ENCODE measurements at places on chromosomes 5 and 9.

- no peak for DNase-seq
These were observed 14.1 kb upstream of the LCP2 start for GRCh38 chr5:170311511-170312300.

DNA sequence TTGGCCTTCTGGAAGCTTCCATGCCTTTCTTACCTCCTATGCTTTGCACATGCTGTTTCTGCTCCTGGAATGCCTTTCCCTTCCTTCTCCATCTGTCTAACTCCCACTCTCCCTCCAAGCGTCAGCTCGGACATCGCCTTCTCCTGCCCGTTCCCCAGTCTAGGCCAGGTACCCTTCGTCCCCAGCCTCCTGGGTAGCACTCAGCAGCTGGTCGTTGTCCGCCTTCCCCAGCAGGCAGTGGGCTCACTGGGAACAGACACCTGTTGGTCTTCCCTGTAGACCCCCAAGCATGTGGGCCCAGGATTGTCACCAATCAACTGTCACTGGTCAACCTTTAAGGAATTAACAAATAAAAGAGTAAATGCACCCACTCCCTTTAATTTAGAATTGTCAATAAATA is 202.2 kb downstream of the RGS3 start:
- no peak for DNase-seq

GRCh38 chr5:138790684-138791083 is 37.5 kb downstream of the CTNNA1 start:
- DNase-seq = peak; percentile 48

- DNase-seq = no peak
These were observed 279.3 kb upstream of the DAP start for GRCh38 chr5:11040345-11040744.

GRCh38 chr5:77912721-77913120 is 136.6 kb upstream of the TBCA start:
- no peak for DNase-seq

GRCh38 chr9:109179801-109180523 is 12.9 kb upstream of the FRRS1L start:
- no peak for DNase-seq

DNA sequence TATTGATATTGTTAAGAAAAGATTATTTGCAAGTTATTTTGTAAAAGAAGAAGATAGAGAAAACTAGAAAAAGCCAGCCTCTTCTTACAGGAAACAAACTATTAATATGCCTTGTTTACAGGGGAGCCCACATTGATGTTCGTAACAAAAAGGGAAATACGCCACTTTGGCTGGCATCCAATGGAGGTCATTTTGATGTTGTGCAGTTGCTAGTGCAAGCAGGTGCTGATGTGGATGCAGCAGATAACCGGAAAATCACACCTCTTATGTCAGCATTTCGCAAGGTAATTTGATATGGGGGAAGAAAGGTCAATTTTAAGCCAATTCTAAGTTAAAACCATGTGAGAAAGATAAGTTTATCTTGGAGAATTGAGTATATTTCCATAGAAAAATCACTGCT is 37.6 kb upstream of the EIF4EBP3 start:
- no peak for DNase-seq

DNA sequence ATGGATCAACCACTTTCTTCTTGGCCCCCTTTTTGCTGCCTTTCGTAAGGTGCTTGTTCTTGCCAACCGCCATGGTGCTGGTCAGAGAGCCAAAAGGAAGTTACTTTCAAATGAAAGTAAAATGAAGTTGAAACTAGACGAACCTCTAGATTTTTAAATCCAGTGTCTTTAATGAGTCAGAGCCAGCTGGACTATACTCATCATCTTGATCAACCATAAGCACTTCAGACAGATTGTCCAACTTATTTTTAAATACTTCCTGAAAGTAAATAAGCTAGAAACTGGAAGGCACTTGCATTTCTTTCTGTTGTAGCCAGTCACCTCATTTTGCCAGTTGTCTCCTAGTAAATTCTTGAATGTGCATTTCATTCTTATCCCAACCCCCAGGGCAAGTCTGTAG is 48.9 kb downstream of the JMY start:
- DNase-seq = no peak

GRCh38 chr9:99400184-99400731 is 178.2 kb downstream of the SEC61B start:
- peak; percentile 53 for DNase-seq

GRCh38 chr5:118722122-118723020 is 266.0 kb downstream of the DTWD2 start:
- no peak for DNase-seq

GRCh38 chr5:72438141-72438540 is 69.1 kb downstream of the ZNF366 start:
- no peak for DNase-seq

GRCh38 chr9:76717613-76718012 is 46.6 kb upstream of the PCA3 start:
- DNase-seq = no peak

DNA sequence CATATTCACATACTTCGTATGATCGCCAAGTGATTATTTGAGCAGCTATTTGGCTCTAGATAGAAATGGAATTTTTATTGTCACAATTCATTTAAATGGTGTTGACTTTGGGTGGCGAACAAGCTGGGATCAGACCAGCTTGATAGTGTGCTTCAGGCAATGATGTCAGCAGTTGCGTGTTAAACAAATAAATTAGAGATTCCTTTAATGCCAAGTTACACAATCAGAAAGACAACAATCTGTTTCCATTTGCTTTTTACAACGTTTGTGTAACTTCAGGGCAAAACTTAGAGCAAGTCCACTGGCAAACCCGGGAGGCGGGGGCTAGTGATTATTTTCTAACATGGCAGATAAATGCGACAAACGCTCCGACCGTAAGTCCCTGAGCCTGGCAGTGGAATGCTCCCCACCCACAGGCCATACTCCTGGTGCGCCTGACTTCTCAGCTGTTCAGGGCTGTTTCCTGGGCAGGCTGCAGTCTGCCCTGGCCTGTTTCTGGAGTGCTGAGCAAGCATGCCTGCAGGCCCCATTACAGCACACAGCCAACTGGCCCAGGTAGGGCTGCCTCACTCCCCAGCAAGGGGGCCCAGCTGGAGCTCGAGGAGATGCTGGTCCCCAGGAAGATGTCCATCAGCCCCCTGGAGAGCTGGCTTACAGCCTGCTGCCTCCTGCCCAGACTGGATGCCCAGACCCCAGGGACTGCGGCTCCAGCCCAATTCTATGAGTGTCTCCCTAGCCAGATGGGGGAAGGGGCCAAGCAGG is 88.7 kb downstream of the BASP1 start:
- peak; percentile 92 for DNase-seq

DNA sequence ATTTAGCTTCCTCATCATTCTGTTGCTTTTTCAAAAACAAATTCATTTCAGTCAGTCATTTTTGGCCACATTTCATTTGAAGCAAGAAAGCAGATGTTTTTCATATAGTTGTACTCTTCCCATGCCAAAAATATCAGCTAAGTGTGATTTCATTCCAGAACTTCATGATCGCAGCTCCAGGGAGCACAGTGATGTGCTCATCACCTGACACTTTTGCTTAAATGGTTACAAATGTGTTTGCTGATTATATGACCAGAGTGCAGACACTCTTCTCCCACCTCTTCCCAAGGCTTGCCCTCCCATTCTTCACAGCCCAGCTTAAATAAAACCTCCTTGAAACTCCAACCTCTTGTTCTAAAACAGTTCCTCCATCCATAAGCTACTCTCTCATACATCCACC is 32.6 kb downstream of the GABRB2 start:
- no peak for DNase-seq

DNA sequence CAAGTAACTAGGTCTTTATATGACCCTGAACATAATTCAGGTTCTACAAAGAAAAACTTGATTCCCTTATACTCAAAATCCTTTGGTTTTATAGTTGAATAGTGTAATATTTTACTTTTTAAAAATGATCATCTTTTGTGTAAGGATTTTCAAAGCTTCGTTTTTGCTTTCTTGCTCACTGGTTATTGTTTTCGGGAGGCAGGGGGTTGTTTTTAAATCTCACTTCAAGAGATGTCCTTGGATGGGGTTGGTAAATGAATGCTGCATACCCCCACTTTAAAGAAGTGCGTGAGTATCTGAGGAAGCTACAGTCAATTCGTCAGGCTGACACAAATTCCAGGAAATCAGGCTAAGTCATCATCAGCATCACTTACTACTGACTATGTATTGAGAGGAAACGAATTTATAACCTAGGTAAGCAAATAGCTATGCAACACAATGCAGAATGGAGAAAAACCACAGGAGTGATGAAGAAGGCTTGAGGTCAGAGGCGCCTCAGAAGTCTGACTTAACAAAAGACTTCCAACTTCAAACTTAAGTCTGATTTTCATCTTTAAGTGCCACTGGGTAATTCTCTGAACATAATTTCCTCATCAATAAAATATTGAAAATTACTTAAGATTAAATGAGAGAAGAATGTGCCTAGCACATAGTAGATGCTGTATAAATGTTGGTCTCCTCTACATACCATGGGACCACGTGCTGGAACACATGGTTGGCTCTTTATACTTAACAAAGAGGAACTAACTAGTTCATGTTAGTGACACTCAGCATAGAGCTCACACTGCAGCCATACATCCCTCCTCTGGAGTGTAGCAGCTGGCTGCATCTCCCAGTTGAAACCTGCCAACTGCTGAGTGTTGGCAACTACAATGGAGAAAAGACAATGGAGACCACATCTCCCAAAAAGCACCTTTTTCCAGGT is 106.0 kb upstream of the KIF2A start:
- DNase-seq = no peak

GRCh38 chr5:65774346-65774745 is 52.3 kb downstream of the NLN start:
- DNase-seq = peak; percentile 57

- no peak for DNase-seq
These were observed 484.6 kb upstream of the PIK3R1 start for GRCh38 chr5:67730917-67731474.

GRCh38 chr9:130402645-130403440 is 41.9 kb upstream of the ASS1 start:
- no peak for DNase-seq

- no peak for DNase-seq
These were observed 128.1 kb downstream of the ACTL7B start for GRCh38 chr9:108727580-108728111.

- no peak for DNase-seq
These were observed 29.6 kb downstream of the PSMB7 start for GRCh38 chr9:124385623-124386022.

- peak; percentile 6 for DNase-seq
These were observed 42.6 kb downstream of the NPR3 start for GRCh38 chr5:32753765-32754164.

DNA sequence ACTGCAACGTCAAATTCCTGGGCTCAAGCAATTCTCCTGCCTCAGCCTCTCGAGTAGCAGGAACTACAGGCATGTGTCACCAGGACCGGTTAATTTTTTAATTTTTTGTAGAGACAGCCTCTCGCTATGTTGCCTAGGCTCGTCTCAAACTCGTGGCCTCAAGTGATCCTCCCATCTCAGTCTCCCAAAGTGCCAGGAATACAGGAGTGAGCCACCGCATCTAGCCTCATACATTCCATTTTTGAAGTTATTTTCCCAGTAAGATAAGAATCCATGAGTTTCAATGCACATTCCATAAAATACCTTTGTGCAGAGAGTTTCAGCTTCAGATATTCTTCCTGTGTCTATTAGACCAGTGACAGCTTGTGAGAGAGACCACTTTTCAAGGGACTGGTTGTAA is 70.4 kb downstream of the SKIC3 start:
- DNase-seq = no peak

DNA sequence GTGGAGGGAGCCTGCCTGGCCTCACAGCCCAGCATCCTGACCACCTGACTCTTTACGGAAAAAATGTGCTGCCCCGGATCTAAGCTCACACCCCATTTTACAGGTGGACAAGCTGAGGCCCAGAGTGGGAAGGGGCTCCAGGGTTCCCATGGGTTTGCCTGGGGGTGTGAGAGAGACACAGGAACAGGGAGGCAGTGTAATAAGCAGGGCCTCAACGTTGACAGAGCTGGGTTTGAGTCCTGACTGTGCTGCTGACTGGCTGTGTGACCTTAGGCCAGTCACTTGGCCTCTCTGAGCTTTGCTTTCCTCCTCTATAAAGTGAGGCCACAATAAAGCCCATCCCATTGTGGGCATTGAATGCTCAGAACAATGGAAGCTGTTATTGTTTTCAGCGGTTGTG is 73.7 kb downstream of the HMCN2 start:
- DNase-seq = no peak

- DNase-seq = no peak
These were observed 6.9 kb downstream of the PIP5K1B start for GRCh38 chr9:68711932-68712331.

DNA sequence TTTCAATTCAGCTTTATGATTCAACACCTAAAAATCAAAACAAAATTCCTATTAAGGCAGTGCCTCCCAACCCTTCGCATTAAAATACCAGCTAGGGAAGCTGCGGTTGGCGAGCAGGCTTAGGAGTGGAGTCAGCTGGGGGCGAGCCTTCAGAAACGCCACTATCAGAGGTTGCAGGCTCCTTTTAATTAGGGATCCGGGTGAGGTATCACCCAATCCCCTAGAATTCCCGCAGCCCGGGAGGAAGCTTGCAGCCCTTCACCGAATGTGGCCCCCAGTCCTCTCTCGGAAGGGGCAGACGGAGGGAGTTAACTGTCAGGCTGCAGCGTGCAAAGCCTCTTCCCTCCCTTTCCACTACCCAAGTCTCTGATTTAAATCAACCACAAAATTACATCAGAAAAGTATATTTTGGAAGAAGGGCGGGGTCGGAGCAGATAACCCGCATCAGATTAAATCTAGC is 1.7 kb downstream of the STC2 start:
- DNase-seq = peak; percentile 79

- no peak for DNase-seq
These were observed 351.5 kb upstream of the KLF9 start for GRCh38 chr9:70765946-70766345.

GRCh38 chr9:38254756-38255155 is 137.7 kb upstream of the ALDH1B1 start:
- DNase-seq = no peak

- DNase-seq = no peak
These were observed 152.1 kb upstream of the GAS1 start for GRCh38 chr9:87099407-87099806.

DNA sequence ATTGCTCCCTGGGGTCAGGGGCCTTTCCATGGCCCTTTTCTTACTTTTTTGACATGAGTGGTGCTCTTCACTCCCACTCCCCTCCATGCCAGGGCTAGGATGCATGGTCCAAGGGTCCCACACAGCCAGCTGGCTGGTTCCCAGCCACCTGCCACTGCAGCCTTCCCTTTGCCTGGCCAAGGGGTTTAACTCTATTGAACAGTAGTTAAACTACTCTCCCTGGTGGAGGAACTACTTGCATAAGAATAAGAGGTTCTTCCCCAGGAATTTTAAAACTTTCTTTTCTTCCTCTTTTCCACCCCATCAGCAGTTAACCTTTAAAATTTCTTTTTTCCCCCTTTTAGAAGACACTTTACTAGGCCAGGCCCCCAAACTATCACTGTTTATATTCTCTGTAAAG is 1532.8 kb upstream of the ACO1 start:
- no peak for DNase-seq

Measured in brain microvascular endothelial cell (primary cell).